NCI-H1930 (cell line): ENCODE measurements at places on chromosomes 16 and 17.

GRCh38 chr16:65781363-65781762, 585.1 kb upstream of the CDH5 start:
- DNase-seq: no peak

DNA sequence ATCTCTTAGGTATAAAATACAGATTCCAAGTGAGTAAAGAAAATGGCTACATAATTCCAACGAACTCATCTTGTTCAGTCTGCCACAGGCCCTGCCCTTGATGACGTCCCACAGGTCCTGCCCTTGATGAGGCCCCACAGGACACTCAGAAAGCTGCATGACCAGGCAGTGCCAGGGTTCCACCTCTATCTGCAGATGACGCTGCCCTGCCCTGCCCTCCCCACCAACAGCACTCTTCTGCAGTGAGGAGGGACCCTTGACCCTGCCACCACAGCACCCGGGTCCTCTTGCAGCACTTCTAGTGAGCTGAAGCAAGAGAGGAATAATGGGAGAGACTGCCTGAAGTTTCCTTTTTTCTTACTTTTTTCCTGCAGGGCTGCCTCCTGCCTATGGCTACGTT, 118.4 kb downstream of the VPS53 start:
- DNase-seq: no peak

- DNase-seq: no peak
These were observed 24.7 kb upstream of the KRT20 start for GRCh38 chr17:40909755-40910154.

DNA sequence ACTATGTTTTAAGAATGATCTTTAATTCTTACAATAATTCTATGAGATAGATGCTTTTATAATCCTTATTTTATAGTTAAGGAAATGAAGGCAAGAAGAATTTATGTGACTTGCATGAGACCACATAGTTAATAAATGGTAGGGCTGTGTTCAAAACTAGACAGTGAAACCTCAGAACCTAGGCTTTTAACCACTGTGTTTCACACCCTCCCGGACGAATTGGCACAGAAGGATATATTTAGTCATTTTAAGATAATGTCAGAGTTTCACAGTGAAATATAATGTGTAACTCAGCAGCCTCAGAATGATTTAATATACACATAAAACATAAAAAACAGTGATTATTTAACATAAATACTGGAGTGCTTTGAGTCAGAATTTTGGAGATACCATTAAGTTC, 57.0 kb downstream of the NSRP1 start:
- no peak for DNase-seq

DNA sequence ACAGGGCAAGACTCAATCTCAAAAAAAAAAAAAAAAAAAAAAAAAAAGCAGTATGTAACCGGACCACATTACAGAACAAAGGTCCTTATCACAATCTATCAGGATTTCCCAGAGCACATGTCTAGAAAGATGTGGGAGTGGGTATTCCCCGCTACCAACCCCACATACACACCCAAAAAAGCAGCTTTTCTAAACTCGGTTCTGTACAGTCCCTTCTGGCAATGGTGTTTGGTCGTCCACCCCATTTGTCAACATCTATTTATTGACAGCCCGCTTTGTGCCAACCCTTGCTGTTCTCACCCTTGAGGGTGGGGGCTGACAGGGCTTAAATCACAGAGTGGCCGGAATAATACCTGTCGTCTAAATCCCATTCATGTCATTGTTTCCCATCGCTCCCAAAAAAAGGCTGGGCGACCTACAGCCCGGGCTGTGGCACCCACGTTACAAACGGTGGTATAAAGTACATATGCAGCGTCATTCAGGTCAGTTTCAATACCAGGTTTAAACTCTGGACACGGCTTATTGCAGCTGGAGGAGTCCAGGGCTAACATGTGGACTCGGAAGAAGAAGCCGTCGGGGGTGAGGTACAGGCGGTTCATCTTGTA, 3.6 kb downstream of the C17orf58 start:
- DNase-seq: no peak

DNA sequence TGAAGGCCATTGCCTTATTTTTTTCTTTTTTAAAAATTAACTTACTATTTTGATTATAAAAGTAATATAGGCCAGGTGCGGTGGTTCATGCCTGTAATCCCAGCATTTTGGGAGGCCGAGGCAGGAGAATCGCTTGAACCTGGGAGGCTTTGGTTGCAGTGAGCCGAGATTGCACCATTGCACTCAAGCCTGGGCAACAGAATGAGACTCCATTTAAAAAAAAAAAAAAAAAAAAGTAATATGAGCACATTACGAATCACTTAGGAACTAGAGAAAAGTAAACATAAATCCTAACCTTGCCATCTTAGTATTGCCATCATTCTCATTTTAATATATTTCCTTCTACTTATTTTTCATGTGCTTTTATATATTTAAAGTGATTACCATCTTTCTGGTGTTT, 12.9 kb upstream of the TACO1 start:
- DNase-seq: no peak

- DNase-seq: no peak
These were observed 8.3 kb upstream of the SPNS3 start for GRCh38 chr17:4425398-4425797.

- no peak for DNase-seq
These were observed 161.4 kb upstream of the C16orf82 start for GRCh38 chr16:26905336-26905735.

GRCh38 chr17:82239401-82239925, 10.6 kb downstream of the SLC16A3 start:
- DNase-seq: no peak

GRCh38 chr16:25996052-25996451, 304.3 kb downstream of the HS3ST4 start:
- no peak for DNase-seq

DNA sequence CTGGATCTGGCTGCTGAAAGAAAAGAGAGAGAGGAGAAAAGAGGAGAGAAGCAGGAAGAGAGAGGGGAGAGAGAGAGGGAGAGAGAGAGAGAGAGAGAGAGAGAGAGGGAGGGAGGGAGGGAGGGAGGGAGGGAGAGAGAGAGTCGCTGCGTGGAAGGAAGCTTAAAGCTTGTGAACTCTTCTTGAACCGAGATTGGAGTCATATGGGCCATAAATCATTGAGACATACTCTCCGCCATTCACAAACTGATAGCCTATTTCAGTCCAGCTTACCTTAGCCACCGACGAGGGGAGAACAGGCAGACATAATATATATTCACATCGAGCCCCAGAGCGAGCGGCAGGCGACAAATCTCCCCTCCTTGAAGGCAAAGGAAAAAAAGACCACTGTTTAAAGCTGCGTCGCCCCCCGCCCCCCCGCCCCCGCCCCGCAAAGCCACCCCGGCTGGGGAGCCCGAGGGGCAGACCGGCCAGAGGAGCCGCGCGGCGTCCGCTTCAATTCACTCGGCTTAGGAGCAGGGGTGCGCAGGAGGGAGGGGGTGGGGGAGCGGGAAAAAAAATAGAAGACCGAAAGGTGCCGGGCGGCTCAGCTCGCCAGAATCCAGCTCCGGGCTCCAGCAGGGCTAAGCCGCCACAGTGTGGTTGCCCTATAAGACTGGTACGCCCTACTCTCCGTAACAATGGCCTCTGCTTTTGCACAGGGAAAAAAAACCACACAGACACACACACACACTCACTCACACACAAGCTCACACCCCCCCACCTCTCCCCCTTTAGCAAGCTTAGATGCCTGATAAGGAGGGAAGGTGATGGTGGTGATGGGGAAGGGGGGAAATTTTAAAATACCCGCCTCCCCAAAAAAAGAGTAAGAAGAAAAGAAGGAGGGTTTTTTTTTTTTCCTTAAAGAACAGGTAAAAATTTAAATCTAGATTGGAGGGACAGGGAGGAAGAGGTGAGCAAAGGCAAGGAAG, 10.6 kb upstream of the HOXB2 start:
- DNase-seq: peak; percentile 12

DNA sequence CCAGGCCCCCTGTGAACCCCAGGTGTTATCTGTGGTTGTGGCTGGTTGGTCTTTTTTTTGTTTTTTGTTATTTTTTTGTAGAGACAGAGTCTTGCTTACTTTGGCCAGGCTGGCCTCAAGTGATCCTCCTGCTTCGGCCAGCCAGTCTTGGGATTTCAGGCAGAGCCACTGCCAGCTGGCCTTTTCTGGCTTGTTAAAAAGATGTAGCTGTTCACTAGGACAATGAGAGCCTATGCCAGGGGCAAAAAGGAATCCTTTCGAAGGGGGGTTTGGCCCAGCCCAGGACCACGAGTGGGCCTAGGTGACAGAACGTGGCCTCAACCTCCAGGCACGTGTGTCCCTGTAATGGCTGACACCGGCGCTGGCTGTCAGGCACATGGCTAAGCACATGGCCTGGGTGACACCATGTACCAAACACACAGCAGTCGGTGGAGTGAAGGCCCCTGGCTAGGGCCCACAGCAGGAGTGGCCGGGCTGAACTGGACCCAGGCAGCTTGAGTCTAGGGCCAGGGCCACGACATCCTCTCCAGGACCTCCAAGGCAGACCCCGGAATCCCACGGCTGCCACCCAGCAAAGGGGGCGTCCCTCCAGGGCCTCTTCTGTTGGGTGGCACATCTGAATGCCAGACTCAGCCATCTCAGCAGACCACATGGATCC, 6.9 kb upstream of the SLC38A8 start:
- DNase-seq: no peak

- DNase-seq: no peak
These were observed 10.2 kb downstream of the PRR29 start for GRCh38 chr17:64008346-64008745.

GRCh38 chr17:53736516-53737240, 86.0 kb upstream of the KIF2B start:
- no peak for DNase-seq

DNA sequence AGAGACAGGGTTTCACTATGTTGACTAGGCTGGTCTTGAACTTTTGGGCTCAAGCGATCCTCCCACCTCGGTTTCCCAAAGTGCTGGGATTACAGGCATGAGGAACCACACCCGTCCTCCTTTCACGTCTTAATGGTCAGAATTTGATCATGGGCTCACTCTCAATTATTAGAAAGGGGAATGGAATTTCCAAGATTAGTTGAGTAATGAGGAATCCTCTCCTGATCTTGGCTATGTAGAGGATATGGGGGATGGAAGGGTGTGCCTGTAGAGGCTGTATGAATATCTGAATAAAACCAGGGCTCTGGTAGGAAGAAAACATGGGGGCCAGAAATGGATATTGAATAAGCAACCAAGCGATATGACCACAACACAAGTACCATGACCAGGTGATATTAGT, 25.9 kb upstream of the SMURF2 start:
- no peak for DNase-seq

DNA sequence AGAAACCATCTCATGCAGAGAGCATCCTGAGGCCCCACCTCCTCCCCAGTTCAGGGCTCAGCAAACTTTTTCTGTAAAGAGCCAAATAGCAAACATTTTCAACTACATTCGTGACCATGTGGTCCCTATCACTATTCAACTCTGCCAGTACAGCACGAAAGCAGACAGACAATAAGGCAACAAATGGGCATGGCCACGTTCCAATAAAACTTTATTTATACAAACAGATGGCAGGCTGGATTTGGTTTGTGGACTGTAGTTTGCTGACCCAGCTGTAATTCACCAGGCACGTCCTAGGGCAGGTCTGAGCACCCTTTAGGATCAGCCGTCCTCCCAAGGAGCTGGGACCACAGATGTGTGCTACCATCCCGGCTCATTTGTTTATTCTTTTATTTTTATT, 27.1 kb upstream of the GPRC5C start:
- no peak for DNase-seq

- no peak for DNase-seq
These were observed 36.6 kb downstream of the TTC19 start for GRCh38 chr17:16036261-16036660.

- DNase-seq: no peak
These were observed 457.2 kb upstream of the CDH11 start for GRCh38 chr16:65579050-65579449.

GRCh38 chr17:63644846-63645245, 22.6 kb downstream of the MAP3K3 start:
- DNase-seq: no peak

GRCh38 chr16:4654011-4654963, 29.7 kb downstream of the MGRN1 start:
- no peak for DNase-seq

GRCh38 chr16:27708651-27709050, 158.7 kb downstream of the KATNIP start:
- DNase-seq: no peak

GRCh38 chr16:51971184-51971583, 575.8 kb downstream of the TOX3 start:
- no peak for DNase-seq

GRCh38 chr16:56610609-56611111, 2.3 kb downstream of the MT2A start:
- no peak for DNase-seq

DNA sequence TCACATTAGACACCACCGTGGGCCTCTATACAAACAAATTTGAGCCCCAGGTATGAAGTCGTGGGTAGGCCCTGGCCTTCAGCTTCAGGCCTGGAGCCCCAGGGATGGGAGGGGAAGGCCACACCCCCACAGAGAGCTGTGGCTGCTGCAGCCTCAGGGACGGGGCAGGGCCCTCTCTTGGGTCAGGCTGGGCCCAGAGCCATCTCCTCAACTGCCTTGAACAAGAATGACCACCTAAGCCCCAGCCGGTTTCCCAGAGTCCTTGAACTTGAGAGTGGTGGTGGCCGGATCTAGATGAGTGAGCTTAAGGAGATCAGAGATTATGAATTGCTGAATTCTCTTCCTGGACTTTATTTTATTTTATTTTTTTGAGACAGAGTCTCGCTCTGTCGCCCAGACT, 18.6 kb downstream of the SCNN1B start:
- DNase-seq: no peak
